Activated naive CD8-positive, alpha-beta T cell treated with anti-CD3 and anti-CD28 coated beads, Interleukin-2, amount 10 ng/mL, durations not matched to agents 7 days and 5 days (primary cell): ENCODE measurements at places on chromosomes 1 and 21. TPM values are rescaled to one million over a fixed set of nuclear protein-coding genes. Genes with fewer than 3 reads are reported as not detected.

GRCh38 chr1:40409467-40409866 is 35.9 kb downstream of the SMAP2 start:
- no peak for DNase-seq

- no peak for DNase-seq
Observed at GRCh38 chr21:42461185-42461520, 34.9 kb downstream of the RSPH1 start.

DNA sequence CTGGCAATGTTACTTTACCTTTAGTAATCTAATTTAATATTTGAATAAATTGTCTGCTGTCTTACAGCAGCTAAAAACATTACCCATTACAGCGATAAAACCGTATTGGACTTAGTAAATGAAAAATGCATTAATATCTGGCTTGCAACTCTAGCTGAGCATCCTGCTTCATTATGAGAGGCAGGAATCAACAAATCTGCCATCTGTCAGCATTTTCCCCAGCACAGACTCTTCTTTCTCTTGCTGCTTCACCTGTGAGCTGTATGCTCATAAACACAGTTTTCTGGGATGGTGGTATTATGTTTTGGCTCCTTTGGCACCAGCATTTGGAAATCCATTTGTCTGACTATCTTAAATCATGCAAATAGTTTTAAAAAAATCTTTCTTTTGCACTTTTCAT is 487.1 kb downstream of the KCNT2 start:
- DNase-seq: no peak

GRCh38 chr1:92404661-92405060 is 82.1 kb downstream of the GFI1 start:
- no peak for DNase-seq

The FDPS gene
- 238 TPM for total RNA-seq

- no peak for DNase-seq
Observed at GRCh38 chr1:208089761-208090370, 154.3 kb downstream of the PLXNA2 start.

The ATP1A4 gene
- total RNA-seq: not detected

DNA sequence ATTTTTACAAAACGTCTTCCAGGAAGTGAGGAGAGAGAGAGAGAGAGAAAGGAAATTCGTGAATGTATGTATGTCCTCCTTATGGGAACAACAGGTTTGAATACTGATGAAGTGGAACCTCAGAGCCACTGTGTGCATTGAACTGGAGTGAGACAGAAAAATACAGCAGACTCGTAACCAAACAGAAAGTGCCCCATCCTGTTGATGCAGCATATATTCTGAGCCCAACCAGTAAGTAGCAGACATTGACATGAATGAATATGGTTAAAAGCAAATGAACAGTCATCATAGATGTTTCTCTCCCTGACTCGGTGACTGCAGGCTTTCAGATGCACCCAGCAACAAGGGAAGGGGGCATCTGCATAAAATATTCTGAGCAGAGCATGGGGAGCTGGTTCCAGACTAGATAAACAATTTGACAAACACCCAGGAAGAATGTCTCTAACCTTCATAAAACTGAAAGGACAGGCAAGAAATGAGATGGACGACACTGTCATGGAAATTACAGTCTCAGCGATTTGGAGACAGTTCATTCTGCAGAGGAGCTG is 471.0 kb upstream of the PBX1 start:
- DNase-seq: no peak

GRCh38 chr1:168693872-168694238 is 35.2 kb downstream of the DPT start:
- no peak for DNase-seq

- no peak for DNase-seq
Observed at GRCh38 chr1:232995189-232995588, 44.8 kb downstream of the NTPCR start.

The NBPF26 gene
- 38.9 TPM for total RNA-seq

The OLFML2B gene
- 0.14 TPM for total RNA-seq

GRCh38 chr1:23875382-23875781 is 7.3 kb upstream of the FUCA1 start:
- DNase-seq: no peak

DNA sequence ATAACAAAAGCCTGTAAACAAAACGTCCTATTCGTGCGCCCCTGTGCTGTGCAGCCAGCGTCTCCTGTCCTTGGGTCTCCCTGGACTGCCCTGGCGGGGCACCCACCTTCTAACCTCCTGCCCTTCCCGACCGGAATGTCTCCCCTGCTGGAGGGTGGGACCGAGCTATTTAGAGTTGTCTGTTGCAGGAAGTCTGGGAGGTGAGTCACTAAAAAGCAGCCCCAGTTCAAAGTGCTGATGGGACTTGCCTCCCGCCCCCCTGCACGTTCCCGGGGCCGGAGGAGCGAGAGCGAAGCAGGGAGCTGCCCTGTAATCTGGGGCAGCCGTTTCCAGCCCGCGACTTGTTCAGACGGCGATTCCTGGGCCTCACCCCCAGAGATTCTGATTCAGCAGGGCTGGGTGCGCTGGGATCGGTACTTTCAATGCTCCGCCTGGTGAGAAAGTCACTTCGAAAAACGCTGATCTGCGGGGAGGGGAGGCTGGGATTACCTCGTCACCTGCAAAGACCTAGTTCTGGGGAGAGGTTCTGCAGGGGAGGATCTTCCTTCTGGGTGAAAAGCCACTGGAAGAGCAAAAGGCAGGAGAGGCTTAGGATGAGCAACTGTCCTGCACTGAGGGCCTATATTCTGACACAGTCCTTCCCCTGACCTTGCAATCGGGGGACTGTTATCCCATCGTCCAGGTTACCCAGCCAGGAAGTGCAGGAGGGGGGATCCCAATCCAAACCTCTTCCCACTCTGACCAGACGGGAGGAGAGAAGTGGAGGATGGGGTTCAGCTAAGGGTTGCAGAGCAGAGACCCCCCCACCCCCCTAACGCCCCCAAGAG is 1.2 kb upstream of the DHRS3 start:
- peak; percentile 75 for DNase-seq

DNA sequence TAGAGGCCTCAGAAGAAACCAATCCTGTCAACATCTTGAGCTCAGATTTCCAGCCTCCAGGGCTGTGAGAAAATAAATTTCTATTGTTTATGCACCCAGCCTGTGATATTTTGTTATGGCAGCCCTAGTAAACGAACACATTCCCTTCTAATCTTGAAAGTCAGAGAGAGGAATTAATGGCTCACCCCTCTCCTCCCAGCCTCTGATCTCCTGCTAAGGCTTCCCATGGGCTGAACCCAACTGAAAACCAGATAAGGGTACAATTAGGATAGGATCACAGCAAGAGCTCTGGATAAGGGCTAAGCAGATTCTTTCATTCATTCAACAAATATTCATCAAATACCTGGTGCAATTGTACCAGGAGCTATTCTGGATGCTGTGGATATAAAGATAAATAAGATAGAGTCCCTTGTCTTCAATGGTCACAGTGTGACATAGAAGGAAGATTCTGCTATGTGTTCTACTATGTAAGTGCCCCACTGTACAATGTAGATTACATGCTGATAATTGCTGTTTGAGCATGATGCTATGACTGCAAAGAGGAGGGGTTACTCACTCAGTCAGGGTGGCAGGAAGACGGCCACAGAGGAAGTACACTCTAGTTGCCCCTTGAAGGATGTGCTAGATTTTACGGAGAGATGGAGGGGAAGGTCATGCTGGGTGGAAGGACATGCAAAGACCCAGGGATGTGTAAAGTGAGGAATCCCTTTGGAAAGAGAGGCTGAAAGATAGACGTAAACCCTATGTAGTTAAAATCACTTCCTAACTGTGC is 203.3 kb upstream of the JUN start:
- no peak for DNase-seq

GRCh38 chr1:27102707-27103468 is 52.0 kb downstream of the SLC9A1 start:
- DNase-seq: peak; percentile 90

- no peak for DNase-seq
Observed at GRCh38 chr1:175341631-175342429, 149.3 kb upstream of the KIAA0040 start.

GRCh38 chr1:32372149-32372756 is 9.9 kb downstream of the TSSK3 start:
- DNase-seq: peak; percentile 61

DNA sequence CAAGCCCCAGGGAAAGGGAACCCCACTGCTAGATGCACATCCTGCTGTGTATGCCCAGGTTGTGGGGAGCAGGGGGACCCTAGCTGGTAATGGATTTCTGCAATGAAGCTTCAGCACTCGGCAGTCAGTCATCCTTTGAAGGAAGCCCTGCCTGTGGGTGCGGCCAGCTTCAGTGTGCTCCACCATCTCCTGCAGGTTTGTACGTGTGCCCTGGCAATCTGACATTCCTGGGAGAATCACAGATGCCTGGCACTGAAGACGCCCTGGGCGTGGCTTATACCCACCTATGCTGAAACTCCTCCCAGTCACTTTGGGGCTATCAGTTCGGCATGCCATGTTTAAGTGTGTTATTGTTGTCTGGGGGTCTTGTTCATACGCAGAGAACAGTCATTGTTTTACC is 6.8 kb downstream of the SPRR5 start:
- no peak for DNase-seq

The ADAMTSL4 gene
- 0.11 TPM for total RNA-seq
